ENCODE measurements at places on chromosomes 7 and 10.

DNA sequence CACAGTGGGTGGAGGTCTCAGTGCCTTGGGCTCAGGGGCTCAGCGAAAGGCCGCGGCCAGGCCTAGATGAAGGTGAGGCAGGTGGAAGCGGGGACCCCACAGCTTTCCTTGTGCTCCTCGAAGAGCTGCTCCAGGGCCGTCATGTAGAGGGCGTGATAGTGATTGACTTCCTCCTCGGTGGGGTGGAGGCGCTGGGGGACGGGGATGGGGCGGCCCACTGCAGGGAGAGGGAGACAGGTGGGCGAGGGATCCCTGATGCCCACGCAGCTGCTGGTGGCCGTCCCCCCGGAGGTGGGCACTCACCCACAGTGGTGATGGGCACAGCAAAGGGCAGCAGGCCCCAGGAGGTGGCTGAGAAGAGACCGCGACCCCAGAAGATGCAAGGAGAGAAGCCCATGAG lies 5.0 kb downstream of the MOGAT3 start:
- DNase-seq: no peak

DNA sequence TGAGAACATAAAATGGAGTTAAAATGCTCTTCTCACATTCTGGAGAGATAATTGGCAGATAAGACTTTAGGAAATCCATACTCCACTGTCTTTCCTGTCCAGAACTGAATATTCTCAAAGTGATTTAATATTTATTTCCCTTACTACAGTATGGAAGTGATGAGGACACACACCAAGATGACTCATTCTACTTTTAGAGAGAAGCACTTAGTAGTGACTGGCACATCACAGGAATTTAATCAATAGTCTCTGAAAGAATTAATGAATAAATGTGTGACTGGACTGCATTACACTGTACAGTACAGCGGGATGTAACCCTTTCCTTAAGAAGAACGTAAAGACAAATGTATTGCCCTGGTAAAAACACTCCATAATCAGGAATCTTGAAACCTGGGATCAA lies 116.7 kb downstream of the SEMA3E start:
- no peak for DNase-seq

DNA sequence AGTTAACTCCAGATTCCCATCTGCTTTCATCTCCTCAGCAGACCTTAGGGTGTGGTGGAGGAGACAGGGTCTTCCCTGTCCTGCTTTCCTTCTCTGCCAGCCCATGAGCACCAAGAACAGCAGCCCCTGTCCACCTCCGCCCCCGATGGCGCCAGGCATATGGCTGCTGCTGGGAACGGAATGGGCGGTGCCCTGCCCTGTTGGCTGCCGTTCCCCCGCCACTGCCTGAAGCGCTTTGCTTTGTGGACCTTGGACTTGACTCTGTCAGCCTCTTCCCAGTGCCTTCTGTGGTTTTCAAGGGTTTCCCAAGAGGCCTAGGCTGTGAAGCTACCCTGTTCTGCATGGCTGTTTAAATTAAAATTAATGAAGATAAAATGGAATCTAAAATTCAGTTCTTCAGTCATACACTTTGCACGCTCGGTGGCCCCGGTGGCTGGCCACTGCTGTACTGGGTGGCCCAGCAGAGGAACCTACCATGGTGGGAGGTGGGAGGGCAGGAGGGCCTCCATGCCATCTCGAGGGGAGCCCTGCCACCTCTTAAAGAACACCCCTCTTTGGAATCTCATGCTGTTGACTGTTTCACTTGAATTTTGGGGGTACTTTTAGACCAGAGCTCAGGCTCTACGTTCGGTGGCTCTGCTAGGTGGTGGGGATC lies 78.7 kb downstream of the NKX6-2 start:
- DNase-seq: no peak

DNA sequence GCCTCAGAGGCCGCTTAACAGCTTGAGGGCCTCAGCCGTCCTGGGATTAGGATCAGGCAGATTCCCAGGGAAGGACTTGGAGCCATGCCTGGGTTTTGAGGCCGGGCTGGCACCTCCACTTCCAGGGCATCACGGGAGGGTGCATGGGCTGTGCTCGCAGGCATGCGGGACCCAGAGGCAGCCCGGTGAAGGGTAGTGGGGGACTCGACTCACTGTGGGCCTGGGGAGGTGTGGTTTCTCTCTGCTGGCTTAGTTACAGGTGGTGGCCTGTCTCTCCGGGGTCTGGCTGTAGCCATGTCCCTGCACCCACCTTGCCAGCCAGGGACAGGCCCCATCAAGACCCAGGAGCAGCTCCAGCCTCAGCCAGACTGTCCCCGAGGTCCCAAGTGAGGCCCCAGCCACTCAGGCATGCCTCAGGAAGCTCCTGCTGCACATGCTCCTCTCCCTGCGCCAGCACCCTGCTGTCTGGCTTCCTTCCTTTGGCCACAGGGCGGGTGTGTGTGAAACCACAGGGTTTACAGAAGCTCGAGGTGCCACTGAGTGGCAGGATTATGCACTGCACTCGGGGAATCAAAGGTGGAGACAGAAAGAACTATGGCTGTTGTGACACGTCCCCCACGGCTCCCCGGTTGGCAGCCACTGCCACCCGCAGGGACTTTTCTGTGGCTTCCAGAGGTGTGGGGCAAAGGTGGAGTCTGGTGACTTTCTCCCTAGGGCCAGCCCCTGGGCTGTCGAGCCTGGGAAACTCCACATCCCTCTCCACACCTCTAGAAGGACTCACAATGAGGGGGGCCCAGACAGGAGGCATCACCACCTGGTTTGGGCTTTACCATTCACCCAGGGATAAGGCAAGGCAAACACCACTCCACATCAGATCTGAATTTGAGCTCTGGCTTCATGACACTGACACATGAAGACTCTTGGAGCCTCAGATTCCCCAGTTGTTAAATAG lies 19.7 kb downstream of the GOLGA7B start:
- peak; percentile 57 for DNase-seq

DNA sequence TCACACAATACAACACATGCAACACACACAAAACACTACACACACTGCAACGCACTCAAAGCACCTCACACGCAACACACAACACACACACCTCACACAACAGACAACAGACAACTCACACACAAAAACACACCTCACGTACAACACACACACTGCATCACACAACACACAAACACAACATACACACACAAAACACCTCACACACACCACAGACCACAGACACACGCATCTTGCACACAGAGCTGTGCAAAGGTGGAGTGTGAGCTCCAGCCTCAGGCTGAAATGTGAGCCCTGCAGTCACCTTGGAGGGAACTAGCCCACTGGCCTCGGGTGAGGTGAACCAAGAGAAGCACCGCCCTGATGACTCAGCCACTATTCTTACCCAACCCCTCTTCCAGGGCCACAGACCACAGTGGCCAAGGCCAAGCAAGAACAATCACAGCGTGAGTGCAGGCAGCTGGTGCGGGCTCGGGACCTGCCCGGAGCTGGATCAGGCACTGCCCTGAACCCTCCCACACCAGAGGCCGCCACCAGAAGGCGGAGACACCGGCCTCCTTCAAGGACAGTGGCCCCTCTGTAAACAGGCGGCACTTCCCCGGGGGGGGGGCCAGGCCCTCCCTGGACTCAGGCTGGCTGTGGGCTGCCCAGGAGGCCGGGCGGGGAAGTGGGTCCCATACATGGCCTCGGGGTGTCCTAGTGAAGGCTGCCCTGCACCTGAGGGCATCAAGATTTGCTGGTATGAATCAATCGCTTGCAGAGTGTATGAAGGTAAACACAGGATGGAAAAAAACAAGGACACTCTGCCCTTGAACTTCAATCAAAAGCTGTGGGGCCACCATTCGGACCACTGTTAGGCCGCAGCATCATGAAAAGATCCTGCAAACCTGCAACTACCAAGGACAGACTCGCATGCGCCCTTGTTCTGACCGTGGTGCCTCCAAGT lies 106.7 kb downstream of the TNS3 start:
- DNase-seq: peak; percentile 73

- DNase-seq: peak; percentile 28
Observed at GRCh38 chr10:102347236-102347828, 48.2 kb upstream of the NFKB2 start.

GRCh38 chr10:110437761-110438341 lies 59.9 kb upstream of the DUSP5 start:
- no peak for DNase-seq

GRCh38 chr10:86706401-86706841 lies 38.1 kb downstream of the LDB3 start:
- no peak for DNase-seq

GRCh38 chr10:17883621-17884020 lies 68.1 kb upstream of the SLC39A12 start:
- DNase-seq: no peak
